Activated CD4-positive, alpha-beta T cell treated with anti-CD3 and anti-CD28 coated beads, Interleukin-2, amount 50 U/mL, for 16 hours (primary cell): ENCODE measurements at places on chromosomes 3 and 15.

DNA sequence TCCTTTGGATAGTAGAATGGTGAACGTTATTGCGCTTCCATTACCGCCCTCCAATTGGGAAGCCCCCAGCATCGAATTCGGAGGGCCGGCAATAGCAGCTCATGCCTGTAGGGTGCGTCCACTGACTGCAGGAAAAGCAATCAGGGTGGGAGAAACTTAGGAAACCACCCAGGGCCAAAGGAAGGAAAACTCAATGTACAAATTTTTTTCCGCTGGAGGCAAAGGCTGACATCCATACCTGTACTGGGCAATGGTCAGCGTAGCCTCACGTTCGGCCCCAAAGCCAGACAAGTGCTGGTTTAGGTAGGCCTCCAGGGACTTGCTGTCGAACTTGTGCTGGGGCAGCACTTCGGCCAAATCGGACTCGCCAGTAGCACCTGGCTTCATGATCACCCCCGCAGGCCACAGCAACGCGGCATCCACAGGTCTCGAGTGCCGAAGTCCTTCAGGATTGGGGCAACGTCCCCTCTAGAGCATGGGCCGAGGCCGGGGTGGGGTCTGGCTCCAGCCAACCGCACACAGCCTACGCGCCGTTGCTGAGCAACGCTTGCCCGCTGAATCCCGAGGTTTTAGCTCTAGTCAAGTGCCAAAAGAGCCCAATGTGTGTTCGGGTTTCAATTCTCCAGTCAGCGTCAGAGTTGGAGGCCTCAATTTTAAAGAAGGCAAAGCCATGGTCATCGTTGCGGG lies at the start of gene ACAD11:
Gene ACAD11 (minus strand): TSS at position 445 of the 687 bp plus-strand sequence. CDS start 58 bp downstream, at position 387.
- DNase-seq, result peak; percentile 53

DNA sequence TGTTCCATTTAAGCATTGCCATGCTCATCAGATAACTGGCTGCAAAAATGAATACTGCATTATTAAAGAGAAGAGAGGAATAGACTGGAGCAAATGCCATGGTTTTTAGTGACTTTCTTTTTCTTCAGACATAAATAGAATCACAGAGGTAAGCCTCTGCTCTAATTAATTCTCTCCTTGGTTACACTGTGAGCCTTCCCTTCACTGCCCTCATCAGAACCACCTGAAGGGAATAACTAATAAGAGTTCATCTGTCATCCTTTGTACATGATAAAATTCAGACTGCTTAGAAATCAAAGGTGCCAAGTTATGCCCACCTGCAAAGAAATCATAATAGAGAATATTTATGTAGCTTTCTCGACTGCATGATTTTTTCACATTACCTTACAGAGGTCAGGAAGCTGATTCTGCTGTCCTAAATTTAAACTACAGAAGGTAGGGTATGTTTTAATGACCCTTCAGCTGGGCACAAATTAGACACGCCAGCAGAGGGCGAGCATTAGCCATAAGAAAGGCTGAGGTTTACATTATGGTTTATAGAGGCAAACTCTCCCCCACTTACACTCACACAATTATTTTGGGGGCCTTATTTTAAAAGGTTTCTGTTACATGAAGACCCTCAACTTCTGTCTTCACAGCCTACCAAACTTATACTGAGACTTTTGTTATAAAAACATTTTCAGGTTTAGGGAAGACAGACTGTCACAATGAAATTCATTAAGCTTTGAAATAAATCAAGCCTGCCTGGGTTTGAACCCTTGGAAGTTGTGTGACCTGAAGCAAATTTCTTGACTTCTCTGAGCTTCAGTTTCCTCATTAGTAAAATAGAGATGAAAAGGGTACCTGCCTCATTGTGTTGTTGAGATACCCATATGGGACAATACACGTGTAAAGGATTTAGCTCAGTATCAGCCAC lies 15.3 kb upstream of the UNC13C start:
- DNase-seq, result peak; percentile 12

DNA sequence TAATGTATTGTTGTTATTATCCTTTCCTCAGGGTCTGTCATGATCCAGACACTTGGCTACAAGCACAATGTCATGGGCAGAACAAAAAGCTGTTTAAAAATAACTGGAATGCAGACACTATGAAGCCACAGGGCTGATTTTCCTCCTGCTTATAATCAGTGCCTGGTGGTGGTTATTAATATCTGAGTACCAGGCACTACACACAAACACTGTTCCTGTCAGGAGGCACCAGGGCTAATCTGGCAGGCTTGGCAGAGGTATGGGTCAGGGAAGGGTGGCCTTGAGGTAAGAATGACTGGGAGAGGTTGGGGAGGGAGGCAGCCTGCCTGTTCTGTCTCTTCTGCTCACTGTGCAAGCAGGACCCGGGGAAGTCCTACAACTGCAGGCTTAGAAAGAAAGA lies 67.2 kb downstream of the WDR76 start:
- no peak for DNase-seq

DNA sequence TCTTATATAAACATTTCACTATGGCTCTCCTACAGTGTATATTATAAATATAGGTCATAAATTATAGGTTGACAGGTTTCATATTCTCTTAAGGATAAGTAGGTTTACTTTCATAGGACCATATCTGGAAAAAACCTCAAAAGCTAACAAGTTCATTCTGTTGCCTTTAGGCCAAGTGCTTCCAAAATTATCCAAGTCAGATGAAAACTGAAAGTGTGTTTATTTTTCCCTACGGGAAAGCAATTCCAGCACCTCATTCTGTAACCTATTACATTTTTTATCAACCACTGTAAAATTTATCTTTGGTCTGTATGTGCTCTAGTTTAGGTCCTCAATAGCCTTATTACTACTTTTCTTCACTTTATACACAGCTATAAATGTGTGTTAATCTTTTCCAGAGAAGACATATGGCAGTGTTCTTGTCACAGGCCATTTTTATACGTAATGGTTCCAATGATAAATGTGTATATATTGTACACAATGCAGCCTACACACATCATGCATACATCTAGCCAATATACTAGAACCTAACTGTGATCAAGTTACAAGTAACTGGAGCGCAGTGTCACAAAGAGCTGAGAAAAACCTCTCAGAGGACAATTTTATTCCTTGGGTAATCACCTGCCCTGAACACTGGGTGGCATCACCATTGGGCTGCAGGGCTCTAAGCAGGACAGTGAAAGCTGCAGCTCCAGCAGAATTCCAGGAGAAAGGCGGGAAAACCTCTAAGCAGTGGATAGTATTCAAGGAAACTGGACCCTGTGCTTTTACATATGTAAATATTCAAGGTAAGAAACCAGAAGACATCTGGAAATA lies 251.3 kb downstream of the CTNNB1 start:
- DNase-seq, result no peak

- no peak for DNase-seq
Observed at GRCh38 chr3:55085231-55085630, 157.4 kb upstream of the LRTM1 start.

GRCh38 chr3:159895430-159895829 lies 93.2 kb upstream of the IL12A start:
- DNase-seq, result no peak

DNA sequence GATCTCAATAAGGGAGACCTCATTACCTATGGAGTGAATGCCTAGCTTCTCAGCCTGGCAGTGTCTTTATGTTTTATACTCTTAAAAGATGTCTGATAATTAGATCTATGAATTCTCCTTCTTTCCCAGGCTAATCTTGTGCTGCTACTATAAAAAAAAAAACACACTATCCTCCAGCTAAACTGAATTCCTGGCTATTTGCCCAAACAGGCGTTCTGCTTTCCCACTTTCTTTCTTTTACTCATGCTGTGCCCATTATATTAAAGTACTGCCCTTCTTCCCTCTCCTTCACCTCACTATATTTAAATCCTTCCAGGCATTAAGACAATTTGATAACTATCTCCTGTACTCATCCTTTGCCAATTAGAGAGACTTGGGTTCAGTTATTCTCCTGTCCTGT lies 1134.9 kb downstream of the ROBO2 start:
- DNase-seq, result no peak

GRCh38 chr3:105539897-105540296 lies 173.2 kb downstream of the ALCAM start:
- DNase-seq, result no peak

- DNase-seq, result no peak
Observed at GRCh38 chr15:60690350-60690961, 211.5 kb upstream of the ICE2 start.

DNA sequence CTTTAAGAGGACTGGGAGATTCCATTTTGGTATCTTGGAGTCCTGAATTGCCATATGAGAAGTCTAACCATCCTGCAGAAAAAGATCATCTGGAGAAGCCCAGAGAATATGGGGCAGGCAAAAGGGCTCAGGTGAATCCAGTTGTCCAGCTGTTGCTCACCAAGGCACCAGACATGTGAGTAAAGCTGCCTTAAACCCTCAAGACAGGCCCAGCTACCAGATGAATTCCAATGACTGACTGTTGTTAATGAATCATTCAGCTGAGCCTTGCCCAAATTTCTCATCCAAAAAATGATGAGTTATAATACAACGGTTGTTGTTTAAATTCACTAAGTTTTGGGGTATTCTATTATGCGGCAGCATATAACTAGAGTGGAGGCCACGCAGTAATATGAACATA lies 22.0 kb upstream of the NANOGP8 start:
- no peak for DNase-seq

GRCh38 chr3:142543307-142543706 lies 35.2 kb downstream of the ATR start:
- no peak for DNase-seq

- DNase-seq, result peak; percentile 32
Observed at GRCh38 chr3:114329823-114330222, 36.0 kb downstream of the TIGIT start.

DNA sequence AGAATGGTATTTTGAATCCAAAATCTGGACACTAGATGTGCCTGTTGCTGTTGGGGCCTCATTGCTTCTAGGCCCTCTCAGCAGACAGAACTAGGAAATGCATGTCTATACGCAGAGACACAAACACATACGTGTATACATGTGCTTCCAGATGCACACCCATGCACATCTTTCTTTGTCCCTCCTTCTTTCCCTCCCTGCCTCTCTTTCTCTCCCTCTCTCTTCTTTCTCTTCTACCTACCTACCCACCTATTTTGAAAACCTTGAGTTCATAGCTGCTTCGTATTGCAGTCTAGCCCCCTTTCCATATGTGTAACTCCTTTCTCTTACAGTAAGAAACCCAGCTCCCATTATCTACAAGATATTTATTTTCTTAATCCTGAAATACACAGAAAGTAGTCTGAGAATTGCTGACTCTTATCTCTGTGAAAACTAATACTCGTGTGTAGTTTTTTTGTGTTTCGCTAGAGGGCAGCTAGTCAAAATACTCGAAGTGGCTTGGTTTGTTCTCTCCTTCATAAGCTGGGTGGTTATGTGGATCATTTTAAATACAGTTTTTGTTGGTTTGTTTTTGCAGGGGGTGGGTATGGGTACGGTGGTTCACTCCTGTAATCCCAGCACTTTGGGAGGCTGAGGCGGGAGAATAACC lies 18.5 kb downstream of the RPL32 start:
- DNase-seq, result no peak

DNA sequence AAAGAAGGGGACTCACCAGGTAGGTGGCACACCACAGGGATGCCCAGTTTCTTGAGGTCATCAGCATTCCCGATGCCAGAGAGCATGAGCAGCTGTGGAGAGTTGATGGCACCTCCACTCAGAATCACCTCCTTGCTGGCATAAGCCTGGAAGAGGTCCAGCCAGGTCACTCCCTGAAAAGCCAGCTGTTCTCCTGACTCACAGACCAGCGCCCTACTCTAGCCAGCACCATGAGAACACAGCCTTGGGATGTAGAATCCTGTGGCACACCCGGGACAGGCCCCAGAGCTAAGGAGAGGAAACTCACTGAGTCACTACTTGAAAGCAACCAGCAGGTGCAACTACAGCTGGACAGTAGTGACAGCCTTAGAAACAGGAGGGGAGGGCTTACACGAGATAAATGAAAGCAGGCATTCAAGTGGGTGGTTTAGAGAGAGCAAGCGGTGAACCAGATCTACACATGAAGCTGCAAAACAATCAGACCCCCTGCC lies 24.5 kb downstream of the CHDH start:
- DNase-seq, result no peak

DNA sequence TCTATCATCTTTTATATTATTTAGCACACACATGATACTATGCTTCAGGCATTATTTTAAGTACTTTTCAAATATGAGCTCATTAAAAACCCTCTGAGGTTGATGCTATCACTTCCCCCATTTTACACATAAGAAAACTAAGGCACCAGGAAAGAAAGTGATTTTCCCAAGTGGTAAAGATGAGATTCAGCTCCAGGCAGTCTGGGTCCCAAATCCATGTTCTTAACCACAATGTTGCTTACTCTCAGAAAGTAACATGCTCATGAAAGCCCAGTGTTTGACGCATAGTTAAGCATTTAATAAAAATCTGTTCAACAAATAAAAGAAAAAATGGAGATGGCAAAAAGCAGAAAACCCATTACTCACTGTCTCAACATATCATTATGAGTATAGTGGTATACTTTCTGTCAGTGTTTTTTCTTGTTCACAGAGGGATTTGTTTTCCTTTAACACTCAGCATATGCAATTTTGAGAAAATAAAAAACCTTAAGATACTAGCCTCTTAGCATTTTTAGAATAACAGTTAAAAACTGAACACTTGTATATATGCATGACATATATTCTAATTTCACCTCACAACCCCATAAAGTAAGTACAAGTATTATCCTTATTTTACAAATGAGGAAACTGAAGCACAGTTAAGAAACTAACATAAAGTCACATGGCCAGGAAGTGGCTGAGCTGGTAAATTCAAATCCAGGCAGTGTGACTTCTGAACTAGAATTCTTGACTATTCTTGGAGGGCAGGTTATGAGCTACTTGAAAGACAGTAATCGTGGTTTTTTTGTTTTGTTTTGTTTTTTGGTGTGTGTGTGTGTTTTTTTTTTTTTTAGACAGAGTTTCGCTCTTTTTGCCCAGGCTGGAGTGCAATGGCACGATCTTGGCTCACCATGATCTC lies 10.4 kb downstream of the PEAK1 start:
- DNase-seq, result peak; percentile 60

- no peak for DNase-seq
Observed at GRCh38 chr3:38139191-38139590, 730 bp downstream of the MYD88 start.

DNA sequence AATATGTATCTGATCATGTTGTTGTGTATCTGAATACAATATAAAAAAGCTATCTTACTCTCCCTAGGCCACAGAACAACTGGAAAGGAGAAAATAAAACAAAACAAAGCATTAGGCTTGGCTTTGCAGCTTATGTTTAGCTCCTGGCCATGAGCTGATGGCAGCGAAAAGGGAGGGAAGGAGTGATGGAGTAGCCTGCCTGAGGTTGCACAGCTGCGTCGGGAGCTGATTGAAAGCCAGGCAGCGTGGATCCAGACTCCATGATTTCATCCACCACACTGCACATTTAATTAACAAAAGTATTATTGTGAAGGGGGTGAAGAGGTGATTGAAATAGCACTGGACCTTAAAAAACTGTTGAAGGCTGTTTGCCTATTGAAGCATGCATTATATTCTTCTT lies 212.2 kb downstream of the GABRG3 start:
- DNase-seq, result no peak

- no peak for DNase-seq
Observed at GRCh38 chr3:156952011-156952410, 125.9 kb downstream of the LEKR1 start.
